ENCODE measurements at places on chromosomes 4 and X.

GRCh38 chr4:156962528-156962974, 9.0 kb downstream of the PDGFC start:
- H3K4me3 ChIP-seq: no peak overlapping the region
- H3K27me3 ChIP-seq: no peaks in the 10 kb centered on the region
- DNase-seq: no peak
- no peak overlapping the region for H3K27ac ChIP-seq
- H3K36me3 ChIP-seq: no peaks in the 10 kb centered on the region
- H3K4me1 ChIP-seq: no peaks in the 10 kb centered on the region

DNA sequence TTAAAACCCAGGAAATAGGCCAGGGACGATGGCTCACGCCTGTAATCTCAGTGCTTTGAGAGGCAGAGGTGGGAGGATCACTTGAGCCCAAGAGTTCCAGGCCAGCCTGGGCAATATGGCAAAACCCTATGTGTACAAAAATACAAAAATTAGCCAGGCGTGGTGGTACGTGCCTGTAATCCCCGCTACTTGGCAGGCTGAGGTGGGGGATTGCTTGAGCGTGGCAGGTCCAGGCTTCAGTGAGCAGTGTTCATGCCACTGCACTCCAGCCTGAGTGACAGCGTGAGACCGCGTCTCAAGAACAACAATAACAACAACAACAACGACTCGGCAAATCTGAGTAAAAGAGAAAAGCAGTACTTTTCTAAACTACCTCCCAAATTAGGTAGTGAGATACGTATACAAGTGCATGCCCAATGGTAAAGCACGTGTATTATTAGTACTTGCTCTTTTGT, 13.0 kb upstream of the NDUFC1 start:
- DNase-seq: no peak
- peaks cover 45% of the 10 kb centered on the region for H3K36me3 ChIP-seq
- no peak overlapping the region for H3K4me3 ChIP-seq
- no peak overlapping the region for H3K27ac ChIP-seq

DNA sequence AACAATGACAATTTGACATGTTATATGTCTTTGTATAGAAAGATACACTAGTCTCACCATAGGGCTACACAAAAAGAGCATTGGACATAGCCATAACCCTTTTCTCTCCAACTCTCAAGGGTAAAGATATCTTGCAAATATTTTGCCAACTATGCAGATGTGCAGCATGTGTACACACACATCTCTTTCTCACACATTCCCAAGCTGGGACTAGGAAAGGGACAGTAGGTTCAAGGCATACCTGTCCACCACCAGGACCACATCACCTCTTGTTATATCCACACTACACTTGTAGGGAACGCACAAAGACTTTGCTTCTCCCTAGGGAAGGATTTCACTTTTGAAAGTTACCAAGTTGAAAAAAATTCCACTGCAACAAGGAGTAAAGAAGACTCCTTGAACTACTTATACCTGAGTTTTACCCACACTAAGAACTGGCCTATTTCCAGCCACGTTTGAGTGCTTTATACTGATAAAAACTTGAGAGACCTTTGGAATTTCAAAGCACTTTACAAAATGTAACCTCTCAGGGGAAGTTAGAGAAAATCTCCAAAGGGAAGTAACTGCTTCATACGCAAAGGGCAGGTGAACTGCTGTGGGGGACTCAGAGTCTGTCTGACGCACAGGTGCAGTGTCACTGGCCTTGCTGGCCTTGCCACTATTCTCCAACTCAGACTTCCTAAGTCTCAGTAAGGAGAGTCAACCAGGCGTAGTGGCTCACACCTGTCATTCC, 36.9 kb downstream of the NR3C2 start:
- H3K27ac ChIP-seq: no peak overlapping the region
- no peak for DNase-seq
- H3K4me3 ChIP-seq: no peak overlapping the region
- H3K4me1 ChIP-seq: no peaks in the 10 kb centered on the region
- no peaks in the 10 kb centered on the region for H3K27me3 ChIP-seq

- no peak for DNase-seq
- H3K4me3 ChIP-seq: no peak overlapping the region
- no peaks in the 10 kb centered on the region for H3K27me3 ChIP-seq
These were observed 233.0 kb upstream of the SLC7A11 start for GRCh38 chr4:138475116-138475515.

DNA sequence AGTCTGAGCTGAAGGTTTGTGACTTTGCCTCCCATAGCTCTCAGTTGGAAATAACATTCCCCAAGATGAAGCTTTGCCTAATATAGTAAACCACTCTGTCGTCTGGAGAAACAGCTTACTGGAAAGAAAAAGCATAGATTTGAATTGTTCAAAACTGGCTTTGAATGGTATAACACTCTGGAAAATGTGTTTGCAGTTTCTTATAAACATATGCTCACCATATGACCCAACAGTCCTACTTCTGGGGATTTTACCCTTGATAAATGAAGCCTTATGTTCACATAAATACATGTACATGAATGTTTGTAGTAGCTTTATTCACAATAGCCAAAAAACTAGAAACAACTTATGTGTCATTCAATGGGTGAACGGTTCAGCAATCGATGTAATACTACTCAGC, 10.2 kb downstream of the VEGFD start:
- no peak overlapping the region for H3K27ac ChIP-seq
- peaks cover 5% of the 10 kb centered on the region for H3K27me3 ChIP-seq
- no peaks in the 10 kb centered on the region for H3K4me1 ChIP-seq
- no peaks in the 10 kb centered on the region for H3K36me3 ChIP-seq

- no peak overlapping the region for H3K4me3 ChIP-seq
- DNase-seq: no peak
- no peaks in the 10 kb centered on the region for H3K27me3 ChIP-seq
These were observed 136.6 kb downstream of the AFF1 start for GRCh38 chr4:87071401-87071800.

- H3K4me3 ChIP-seq: no peak overlapping the region
- no peaks in the 10 kb centered on the region for H3K36me3 ChIP-seq
- no peaks in the 10 kb centered on the region for H3K27me3 ChIP-seq
- no peak overlapping the region for H3K27ac ChIP-seq
These were observed 82.4 kb upstream of the BEND4 start for GRCh38 chr4:42234817-42235216.

DNA sequence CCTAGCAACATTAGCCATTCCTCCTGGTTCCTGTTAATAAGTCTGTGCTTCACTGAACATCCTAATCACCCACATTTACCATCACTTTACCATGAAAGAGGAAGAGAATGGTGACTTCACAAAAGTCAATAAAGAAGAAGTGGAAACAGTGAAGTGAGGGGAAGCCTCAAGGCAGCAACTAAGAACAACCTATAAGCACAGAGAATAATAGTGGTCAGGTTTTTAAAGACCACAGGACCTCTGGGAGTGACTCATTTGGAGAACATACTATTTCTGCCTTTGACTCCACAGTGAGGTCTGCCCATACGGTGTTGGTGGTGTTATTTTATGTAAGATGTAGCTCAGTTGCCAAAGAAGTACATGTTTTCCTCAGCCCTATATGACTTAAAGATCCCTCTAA, 86.0 kb upstream of the TET2 start:
- peaks cover 44% of the 10 kb centered on the region for H3K4me1 ChIP-seq
- no peak overlapping the region for H3K4me3 ChIP-seq
- no peak for DNase-seq

GRCh38 chr4:29047341-29048041, 1672.7 kb upstream of the PCDH7 start:
- no peak overlapping the region for H3K4me3 ChIP-seq
- H3K36me3 ChIP-seq: no peaks in the 10 kb centered on the region
- DNase-seq: no peak
- H3K4me1 ChIP-seq: no peaks in the 10 kb centered on the region

GRCh38 chr4:71732066-71732465, 51.8 kb downstream of the GC start:
- no peak overlapping the region for H3K27ac ChIP-seq
- H3K4me3 ChIP-seq: no peak overlapping the region
- no peak for DNase-seq
- no peaks in the 10 kb centered on the region for H3K27me3 ChIP-seq
- H3K36me3 ChIP-seq: no peaks in the 10 kb centered on the region

GRCh38 chrX:102580891-102581290, 18.4 kb upstream of the ARMCX5 start:
- H3K4me3 ChIP-seq: no peak overlapping the region
- no peaks in the 10 kb centered on the region for H3K27me3 ChIP-seq
- no peak for DNase-seq
- no peak overlapping the region for H3K27ac ChIP-seq
- H3K4me1 ChIP-seq: no peaks in the 10 kb centered on the region

DNA sequence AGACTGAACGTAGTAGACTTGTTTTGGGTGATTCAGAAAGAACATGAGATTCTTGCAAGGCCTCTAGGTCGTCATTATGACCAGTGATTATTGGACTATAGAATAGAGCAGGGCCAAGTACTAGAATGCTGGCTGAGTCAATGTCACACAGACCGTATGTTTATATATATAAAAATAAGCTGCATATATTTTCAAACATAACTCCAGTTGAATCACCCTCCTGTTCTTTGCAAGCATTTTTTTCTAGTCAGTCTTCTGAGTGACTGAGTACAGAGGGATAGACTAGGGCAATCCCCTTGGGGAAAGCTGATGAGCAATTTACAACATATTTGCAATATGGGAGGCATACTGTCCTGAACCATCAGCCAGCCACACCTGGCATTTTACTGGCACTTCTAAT, 48.4 kb upstream of the PRPS1 start:
- no peak overlapping the region for H3K27ac ChIP-seq
- peaks cover 2% of the 10 kb centered on the region for H3K27me3 ChIP-seq
- no peak overlapping the region for H3K4me3 ChIP-seq
- DNase-seq: no peak

- no peak overlapping the region for H3K27ac ChIP-seq
- no peak overlapping the region for H3K4me3 ChIP-seq
- H3K27me3 ChIP-seq: peaks cover 2% of the 10 kb centered on the region
- H3K36me3 ChIP-seq: no peaks in the 10 kb centered on the region
These were observed 36.2 kb downstream of the MAGED4 start for GRCh38 chrX:52220936-52221335.

- DNase-seq: no peak
- no peak overlapping the region for H3K27ac ChIP-seq
- no peaks in the 10 kb centered on the region for H3K36me3 ChIP-seq
- H3K4me3 ChIP-seq: no peak overlapping the region
These were observed 31.7 kb upstream of the MFAP3L start for GRCh38 chr4:170057866-170058265.

DNA sequence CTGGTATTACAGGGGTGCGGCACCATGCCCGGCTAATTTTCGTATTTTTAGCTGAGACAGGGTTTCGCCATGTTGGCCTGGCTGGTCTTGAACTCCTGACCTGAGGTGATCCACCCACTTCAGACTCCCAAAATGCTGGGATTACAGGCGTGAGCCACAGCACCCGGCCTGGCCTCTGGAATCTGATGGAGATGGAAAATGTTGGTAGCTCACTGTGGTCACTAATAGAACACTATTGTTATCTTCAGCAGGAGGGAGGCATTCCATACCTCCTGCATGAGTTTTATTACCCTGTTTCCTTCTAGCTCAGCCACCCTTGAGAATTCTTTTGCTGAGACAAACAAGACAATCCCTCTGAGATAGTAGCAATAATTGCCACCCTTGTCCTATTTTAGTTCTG, 105.0 kb downstream of the SHROOM3 start:
- H3K4me1 ChIP-seq: peaks cover 1% of the 10 kb centered on the region
- no peak overlapping the region for H3K4me3 ChIP-seq
- no peak for DNase-seq
- no peaks in the 10 kb centered on the region for H3K36me3 ChIP-seq
- no peaks in the 10 kb centered on the region for H3K27me3 ChIP-seq

- H3K4me3 ChIP-seq: no peak overlapping the region
- no peaks in the 10 kb centered on the region for H3K27me3 ChIP-seq
- no peaks in the 10 kb centered on the region for H3K36me3 ChIP-seq
- H3K27ac ChIP-seq: no peak overlapping the region
These were observed 1.3 kb downstream of the BDH2 start for GRCh38 chr4:103098341-103098740.

DNA sequence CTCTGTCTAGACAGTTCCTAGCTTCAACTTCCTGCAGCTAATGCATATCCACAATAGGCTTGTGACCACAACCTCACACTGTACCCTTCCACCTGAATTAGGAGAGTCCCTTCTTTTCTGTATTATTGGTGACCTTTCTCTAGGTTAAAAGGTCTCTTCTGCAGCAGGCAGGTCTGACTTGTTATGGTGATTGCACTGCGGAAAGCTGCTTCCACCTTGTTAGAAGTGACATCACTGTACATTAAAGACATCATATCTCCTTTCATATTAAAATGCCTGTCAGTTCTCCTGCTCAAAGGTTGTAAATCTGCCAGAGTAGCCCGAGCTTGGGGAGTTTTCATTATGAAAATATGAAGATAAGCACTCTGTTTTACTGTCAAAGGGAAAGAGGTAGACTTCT, 21.5 kb upstream of the LSM6 start:
- no peaks in the 10 kb centered on the region for H3K36me3 ChIP-seq
- H3K27ac ChIP-seq: no peak overlapping the region
- H3K4me1 ChIP-seq: peaks cover 4% of the 10 kb centered on the region
- DNase-seq: no peak

GRCh38 chr4:126701756-126702155, 931.0 kb upstream of the INTU start:
- DNase-seq: no peak
- H3K4me3 ChIP-seq: no peak overlapping the region
- no peaks in the 10 kb centered on the region for H3K36me3 ChIP-seq
- H3K27me3 ChIP-seq: no peaks in the 10 kb centered on the region
- no peak overlapping the region for H3K27ac ChIP-seq

DNA sequence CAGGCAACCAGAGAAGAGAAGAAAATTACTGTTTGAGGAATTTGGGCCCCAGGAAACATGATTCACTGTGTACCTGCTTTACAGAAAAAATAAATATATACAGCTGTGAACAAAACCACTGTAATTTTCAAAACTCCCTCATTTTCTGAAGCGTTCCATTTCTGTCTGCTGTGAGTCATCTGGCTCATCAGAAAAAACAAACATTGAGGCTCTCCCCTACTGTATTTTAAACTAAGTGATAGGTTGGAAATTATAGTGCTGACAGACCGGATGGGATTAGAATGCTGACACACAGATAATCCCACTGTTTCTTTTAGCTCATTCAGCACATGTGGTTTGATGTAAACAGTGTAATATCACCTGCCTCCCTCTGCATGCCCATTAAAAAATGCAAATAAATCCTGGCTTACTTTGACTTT, 847.0 kb downstream of the TRIML1 start:
- DNase-seq: no peak
- no peaks in the 10 kb centered on the region for H3K27me3 ChIP-seq
- H3K36me3 ChIP-seq: no peaks in the 10 kb centered on the region
- no peaks in the 10 kb centered on the region for H3K4me1 ChIP-seq
- H3K27ac ChIP-seq: no peak overlapping the region

GRCh38 chr4:8888856-8889255, 17.2 kb upstream of the HMX1 start:
- peaks cover 37% of the 10 kb centered on the region for H3K27me3 ChIP-seq
- no peaks in the 10 kb centered on the region for H3K36me3 ChIP-seq
- no peaks in the 10 kb centered on the region for H3K4me1 ChIP-seq
- no peak for DNase-seq
- H3K4me3 ChIP-seq: no peak overlapping the region

GRCh38 chr4:107060388-107060787, 24.3 kb upstream of the DKK2 start:
- no peak for DNase-seq
- no peaks in the 10 kb centered on the region for H3K36me3 ChIP-seq
- H3K4me3 ChIP-seq: no peak overlapping the region
- H3K27ac ChIP-seq: no peak overlapping the region
